ENCODE measurements at places on chromosomes 3 and 15. TPM values are rescaled to one million over a fixed set of nuclear protein-coding genes. Genes with fewer than 3 reads are reported as not detected.

MASP1 gene
- 0.17 TPM for total RNA-seq

SH3GL3 gene
- 0.24 TPM for total RNA-seq

AHSG gene
- 0.24 TPM for total RNA-seq

GRCh38 chr3:189123595-189124387 is 48.0 kb upstream of the TPRG1 start:
- no peak for DNase-seq
- H3K4me1 ChIP-seq = peaks cover 8% of the 10 kb centered on the region
- H3K27ac ChIP-seq = no peak overlapping the region
- H3K4me3 ChIP-seq = no peak overlapping the region
- no peaks in the 10 kb centered on the region for H3K36me3 ChIP-seq

- no peak overlapping the region for H3K4me3 ChIP-seq
- peaks cover 16% of the 10 kb centered on the region for H3K4me1 ChIP-seq
- no peak overlapping the region for H3K27ac ChIP-seq
- H3K27me3 ChIP-seq = no peaks in the 10 kb centered on the region
These were observed 36.7 kb upstream of the MFGE8 start for GRCh38 chr15:88949734-88950400.

GRCh38 chr3:47902746-47903145 is 99.8 kb downstream of the DHX30 start:
- no peaks in the 10 kb centered on the region for H3K27me3 ChIP-seq
- peaks cover 8% of the 10 kb centered on the region for H3K36me3 ChIP-seq
- peaks cover 8% of the 10 kb centered on the region for H3K4me1 ChIP-seq
- DNase-seq = no peak

- no peaks in the 10 kb centered on the region for H3K36me3 ChIP-seq
- no peak for DNase-seq
- no peaks in the 10 kb centered on the region for H3K27me3 ChIP-seq
- H3K27ac ChIP-seq = no peak overlapping the region
- no peak overlapping the region for H3K4me3 ChIP-seq
These were observed 260.7 kb downstream of the MECOM start for GRCh38 chr3:169402672-169403360.

DNA sequence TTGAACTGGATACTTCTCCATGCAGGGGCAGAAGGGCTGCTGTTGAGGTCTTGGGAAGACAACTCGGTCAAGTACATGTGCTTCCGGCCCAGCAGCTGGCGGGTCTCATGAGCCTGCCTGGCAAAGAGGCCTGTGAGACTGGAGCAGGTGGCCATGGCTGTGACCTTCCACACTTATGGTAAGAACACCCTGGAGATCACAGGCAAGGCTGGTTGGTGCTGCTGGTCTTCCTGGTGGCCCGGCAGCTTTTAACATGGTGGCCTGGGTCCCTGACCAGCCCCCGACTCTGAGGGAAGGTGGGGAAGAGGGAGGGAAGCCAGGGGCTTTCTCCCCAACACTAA is 15.4 kb downstream of the CHRD start:
- no peak overlapping the region for H3K27ac ChIP-seq
- H3K36me3 ChIP-seq = no peaks in the 10 kb centered on the region
- DNase-seq = no peak
- H3K4me3 ChIP-seq = no peak overlapping the region
- no peaks in the 10 kb centered on the region for H3K4me1 ChIP-seq

DNA sequence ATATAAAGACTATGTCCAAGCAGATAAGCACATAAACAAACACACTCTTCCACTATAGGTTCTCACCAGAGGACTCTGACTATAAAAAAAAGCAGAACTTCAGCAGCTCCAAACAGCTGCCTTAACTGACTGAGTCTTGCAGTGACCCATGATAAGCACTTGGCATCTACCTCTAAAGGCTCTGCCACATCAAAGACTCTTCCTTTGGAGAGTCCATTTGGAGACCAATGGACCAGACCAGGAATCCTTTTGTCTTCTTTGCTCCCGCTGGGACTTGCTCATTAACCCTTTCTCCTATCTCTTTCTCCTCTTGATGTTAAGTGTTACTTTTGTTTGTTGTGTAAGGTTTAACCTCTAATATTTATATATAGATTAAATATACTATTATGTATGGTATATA is 424.1 kb downstream of the RSL24D1 start:
- no peak for DNase-seq
- no peak overlapping the region for H3K27ac ChIP-seq
- no peaks in the 10 kb centered on the region for H3K27me3 ChIP-seq
- H3K4me3 ChIP-seq = no peak overlapping the region
- H3K36me3 ChIP-seq = no peaks in the 10 kb centered on the region
- no peaks in the 10 kb centered on the region for H3K4me1 ChIP-seq

GRCh38 chr15:57227166-57227565 is 149.1 kb upstream of the CGNL1 start:
- H3K27ac ChIP-seq = no peak overlapping the region
- no peaks in the 10 kb centered on the region for H3K27me3 ChIP-seq
- H3K36me3 ChIP-seq = no peaks in the 10 kb centered on the region
- no peak for DNase-seq

DNA sequence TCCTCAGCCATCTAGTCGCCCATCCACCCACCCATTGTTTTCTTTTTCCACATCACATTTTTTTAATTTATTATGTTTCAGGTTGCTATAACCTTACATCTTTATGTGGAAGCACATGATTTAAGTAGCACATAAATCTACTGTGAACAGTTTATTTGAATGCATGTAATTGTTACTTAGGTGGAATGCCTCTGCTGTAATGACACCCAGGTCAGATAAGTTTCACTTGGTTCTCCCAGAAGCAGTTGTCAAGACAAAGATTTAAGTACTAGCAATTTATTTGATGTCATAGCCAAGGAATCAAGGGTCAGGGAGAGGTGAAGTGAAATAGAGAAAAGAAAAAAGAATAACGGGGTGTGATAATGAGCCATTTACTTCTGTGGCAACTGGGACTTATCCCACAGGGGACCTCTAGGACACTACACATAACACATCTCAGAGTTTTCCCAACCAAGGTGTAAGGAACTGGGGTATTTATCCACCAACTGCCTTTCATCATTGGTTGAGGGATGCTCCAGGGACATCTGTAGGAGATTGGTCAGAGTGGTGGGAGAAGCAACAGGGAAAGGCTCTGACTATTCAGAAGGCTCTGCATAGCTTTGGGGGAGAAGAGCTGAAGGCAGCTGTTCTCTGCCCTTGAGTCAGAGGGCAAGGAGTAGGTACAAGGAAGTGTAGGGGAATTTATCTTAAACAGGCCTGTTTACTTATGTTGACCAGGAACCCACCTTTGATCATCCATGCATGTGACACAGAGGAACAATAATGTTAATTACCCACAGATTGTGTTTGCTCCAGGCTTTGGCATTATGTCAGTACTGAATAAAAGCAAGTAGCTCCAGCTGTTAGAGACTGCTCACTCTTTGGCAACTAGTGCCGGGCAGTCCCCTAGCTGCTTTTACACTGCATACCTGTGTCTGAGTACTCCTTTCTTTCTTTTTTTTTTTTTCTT is 94.8 kb downstream of the CD200R1L start:
- DNase-seq = no peak
- H3K27me3 ChIP-seq = no peaks in the 10 kb centered on the region
- no peak overlapping the region for H3K4me3 ChIP-seq
- peak overlapping the region; percentile 21 for H3K27ac ChIP-seq
- no peaks in the 10 kb centered on the region for H3K36me3 ChIP-seq

DNA sequence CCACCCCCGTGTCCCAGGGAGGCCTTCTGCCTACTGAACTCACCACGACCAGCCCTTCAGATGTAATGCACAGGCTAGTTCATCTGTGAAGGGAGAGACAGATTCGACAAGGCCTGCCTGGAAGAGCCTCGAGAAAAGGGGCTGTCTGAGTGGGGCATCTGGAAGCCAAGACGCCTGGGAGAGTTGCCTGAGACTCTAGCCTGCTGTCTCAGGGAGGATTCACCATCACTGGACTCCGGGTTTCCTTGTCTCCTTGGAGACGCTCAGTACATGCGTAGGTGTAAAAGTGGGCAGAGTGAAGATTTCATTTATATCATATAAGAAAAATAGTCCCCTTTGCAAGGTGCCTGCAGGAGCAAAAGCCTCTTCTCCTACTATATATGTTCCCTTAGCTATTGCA is 468.9 kb downstream of the FOXP1 start:
- no peak for DNase-seq
- H3K4me3 ChIP-seq = no peak overlapping the region
- no peaks in the 10 kb centered on the region for H3K36me3 ChIP-seq
- no peak overlapping the region for H3K27ac ChIP-seq
- H3K27me3 ChIP-seq = no peaks in the 10 kb centered on the region
- peaks cover 41% of the 10 kb centered on the region for H3K4me1 ChIP-seq

All from Calu3 (cell line).